Fibroblast of skin of scalp (primary cell): ENCODE measurements at places on chromosomes 4 and X.

DNA sequence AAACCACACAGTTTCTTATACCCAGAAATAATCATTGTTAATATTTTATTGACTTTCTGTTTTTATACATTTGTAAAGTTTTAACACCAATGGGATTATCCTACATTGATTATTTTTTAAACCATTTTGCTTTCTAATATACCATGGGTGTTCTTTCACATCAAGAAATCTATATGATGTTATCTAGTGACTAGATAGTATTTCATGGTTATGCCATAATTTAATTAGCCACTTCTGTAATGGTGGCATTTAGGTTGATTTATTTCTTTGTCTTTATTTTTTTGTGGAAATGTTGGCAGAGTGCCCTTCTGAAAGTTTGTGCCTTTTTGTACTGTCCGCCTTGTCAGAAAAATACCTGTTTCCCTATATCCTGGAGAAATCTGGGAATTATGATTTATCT, 193.3 kb downstream of the CEP135 start:
- no peak for DNase-seq

- DNase-seq: no peak
Observed at GRCh38 chr4:54669831-54670230, 12.1 kb downstream of the KIT start.

- no peak for DNase-seq
Observed at GRCh38 chrX:6660567-6661264, 125.8 kb upstream of the VCX3A start.

- DNase-seq: no peak
Observed at GRCh38 chrX:7841084-7841805, 1.7 kb upstream of the VCX start.

DNA sequence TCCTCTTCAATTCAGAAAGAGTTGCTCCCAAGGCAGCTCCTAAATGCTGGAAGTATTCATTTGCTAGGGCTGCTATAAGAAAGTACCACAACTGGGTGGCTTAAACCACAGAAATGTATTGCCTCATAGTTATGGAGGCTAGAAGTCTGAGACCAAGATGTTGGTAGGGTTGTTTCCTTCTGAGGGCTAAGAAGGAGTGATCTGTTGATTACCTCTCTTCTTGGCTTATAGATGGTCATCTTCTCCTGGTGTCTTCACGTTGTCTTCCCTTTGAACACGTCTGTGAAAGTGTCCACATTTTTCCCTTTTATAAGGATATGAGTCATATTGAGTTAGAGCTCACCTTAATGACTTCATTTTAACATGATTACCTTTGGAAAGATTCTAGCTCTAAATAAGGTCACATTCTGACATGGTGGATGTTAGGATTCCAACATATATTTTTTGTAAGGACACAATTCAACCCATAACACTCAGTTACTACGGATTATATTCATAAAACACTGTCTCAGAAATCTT, 266.3 kb downstream of the SPATA18 start:
- DNase-seq: no peak

DNA sequence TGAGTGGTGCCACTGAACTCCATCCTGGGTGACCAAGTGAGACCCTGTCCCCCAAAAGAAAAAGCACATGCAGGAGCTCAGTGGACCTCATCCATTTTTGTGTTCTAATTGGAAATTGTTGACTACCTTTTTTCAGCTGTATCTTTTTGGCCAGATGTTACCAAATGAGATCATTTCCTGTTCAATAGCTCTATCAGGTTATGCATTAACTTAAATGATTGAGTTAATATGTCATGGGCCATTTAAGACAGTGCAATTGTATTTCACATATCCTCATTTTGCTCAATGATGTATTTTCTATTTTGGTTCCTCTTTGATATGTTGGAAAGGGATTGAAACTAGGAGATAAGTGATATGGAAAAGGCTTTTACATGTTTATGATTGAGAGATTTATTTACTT, 26.2 kb upstream of the RHOH start:
- no peak for DNase-seq

GRCh38 chr4:42579903-42580302, 77.0 kb downstream of the ATP8A1 start:
- no peak for DNase-seq

- DNase-seq: no peak
Observed at GRCh38 chrX:15672881-15673280, 8.3 kb upstream of the CLTRN start.
